Anterior cingulate cortex (tissue), 58 donors: ENCODE measurements at places on chromosomes 1 and 21.
A peak's percentile ranks its signal among the peaks of the same experiment; 100 is the strongest.

DNA sequence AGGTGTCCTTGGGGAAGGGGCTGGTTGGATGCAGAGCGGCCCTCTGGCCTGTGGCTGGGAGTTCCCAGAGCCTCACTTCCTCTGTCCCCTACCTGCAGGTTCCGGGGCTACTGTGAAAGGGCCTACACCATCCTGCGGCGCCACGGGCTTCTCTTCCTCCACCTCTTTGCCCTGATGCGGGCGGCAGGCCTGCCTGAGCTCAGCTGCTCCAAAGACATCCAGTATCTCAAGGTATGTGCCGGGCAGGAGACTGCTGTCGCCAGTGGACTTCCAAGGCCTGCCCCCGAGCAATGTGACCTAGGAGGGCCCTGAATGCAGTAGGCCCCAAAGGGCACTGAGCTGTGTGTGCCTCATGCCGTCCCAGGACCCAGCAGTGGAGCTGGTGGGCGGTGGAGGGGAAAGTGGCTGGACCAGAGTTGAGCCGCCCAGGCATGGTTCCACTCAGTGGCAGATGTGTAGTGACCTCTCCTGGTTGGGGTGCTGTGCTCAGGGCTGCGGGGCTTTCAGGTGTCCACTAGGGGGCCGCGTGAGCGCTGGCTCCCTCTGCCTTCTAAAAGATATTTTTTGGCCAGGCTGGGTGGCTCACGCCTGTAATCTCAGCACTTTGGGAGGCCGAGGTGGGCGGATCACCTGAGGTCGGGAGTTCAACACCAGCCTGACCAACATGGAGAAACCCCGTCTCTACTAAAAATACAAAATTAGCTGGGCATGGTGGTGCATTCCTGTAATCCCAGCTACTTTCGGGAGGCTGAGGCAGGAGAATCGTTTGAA lies 73.4 kb downstream of the PIK3CD start:
- DNase-seq, result no peak

DNA sequence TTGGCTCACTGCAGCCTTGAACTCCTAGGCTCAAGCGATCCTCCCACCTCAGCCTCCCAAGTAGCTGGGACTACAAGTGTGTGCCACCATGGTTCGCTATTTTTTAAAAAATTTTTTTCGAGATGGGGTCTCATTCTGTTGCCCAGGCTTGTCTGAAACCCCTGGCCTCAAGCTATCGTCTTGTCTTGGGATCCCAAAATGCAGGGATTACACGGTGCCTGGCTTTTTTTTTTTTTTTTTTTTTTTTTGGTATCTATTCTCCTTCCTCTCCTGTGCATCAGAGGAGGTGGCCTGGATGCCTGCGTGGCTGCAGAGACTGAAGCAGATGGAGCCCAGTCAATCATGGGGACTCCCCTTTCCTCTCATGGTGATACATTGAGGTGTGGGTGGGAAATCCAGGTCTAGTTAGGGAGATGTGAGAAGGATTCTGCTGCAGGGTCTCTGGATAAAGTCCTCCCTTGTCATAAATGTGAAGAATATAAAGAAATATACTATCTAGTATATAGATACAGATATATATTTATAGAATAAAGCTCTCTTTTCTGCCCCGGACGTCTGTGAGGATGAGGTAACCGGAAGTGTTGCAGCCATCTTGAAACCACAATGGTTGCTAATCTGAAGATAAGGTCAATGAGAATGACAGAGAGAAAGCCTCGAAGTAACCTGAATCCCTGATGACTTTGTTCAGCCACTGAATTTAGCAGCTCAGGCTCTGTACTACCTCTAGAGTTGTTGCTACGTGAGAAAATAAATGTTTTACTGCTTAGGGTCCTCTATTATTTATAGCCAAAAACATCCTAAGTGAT lies 19.5 kb upstream of the RGSL1 start:
- no peak for DNase-seq

GRCh38 chr1:81432654-81433109 lies 368.1 kb upstream of the ADGRL2 start:
- DNase-seq, result no peak

- DNase-seq, result no peak
These were observed 176.3 kb upstream of the ZNHIT6 start for GRCh38 chr1:85884372-85885035.

GRCh38 chr1:232329103-232329813 lies 300.7 kb downstream of the SIPA1L2 start:
- no peak for DNase-seq

DNA sequence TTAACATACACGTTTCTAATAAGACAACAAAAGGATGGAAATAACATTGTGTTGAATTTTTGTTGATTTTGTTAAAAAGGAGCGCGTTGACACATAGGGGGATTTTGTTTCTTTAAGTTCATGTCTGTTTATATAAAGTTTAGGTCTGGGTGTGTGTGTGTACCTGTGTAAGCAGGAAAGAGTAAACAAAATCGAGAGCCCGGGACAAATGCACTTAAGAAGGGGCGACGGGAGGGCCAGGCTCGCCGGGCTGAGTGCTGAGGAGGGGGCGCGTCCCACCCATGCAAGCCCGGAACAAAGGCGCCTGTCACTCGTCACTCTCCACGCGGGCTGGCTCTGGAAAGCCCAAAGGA lies 28.8 kb upstream of the TRIM17 start:
- DNase-seq, result no peak

- no peak for DNase-seq
These were observed 14.8 kb downstream of the ARHGEF11 start for GRCh38 chr1:157030728-157031127.

DNA sequence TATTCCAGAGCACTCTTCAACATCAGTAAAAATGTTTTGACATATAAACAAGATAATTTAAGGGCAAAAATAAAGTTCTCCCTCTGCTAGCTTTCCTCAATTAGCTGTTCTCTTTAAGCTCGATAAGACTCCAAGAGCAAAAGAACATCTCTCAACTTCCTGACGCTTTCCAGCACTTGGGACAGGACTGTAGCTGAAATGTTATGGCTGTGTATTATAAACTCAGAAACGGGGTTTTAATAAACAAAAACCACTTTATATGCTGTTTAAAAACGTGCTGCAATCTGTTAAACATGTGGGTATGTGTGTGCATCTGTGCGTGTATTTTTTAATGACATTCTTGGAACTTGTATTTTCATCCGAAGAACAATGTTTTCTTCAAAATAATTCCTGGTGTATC lies 71.5 kb upstream of the RGS2 start:
- DNase-seq, result no peak

DNA sequence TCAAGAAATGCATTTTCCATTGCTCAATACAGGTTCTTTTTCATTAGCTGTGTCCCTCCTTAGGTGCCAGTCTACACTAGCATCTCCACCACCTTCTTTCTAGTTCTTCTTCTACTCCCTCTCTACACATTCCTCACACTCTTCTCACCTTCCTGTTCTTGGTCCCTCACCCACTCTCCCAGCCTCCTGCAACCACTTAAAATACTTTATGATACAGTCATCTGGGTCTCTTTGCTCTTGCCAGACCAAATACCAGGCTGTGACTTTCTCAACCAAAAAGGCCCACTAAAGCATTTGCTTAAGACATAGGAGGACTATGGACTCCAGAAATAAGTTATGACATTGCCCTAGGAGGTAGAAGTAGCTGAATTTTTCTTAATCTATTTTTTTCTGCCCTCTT lies 35.1 kb downstream of the PIGM start:
- no peak for DNase-seq

DNA sequence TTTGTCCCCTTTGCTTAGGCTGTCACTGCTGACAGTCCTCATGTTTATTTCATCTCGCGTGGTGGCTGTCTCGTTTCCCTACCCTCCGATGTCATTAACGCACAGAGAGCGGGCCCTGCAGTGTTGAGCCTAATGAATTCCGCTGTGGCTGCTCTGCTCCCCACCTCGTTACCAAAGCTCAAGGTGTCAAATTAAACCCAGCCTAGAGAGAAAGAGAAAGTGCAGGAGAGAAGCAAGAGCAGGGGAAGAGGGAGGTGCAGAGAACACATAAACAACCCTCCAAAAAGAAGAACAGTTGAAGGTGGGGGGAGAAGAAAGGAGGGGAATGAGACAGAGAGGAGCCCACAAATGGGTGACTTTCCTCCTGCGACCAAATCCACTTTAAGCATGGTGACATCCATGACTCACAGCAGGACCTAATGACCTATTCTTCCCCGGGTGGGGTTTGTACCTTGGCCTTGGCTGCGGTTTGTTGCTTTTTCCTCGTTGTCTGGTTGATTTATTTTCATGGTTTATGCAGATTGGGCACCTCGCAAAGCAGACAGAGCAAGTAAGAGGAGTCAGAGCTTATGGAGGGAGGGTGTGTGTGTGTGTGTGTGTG lies 92.5 kb downstream of the PBX1 start:
- DNase-seq, result no peak

DNA sequence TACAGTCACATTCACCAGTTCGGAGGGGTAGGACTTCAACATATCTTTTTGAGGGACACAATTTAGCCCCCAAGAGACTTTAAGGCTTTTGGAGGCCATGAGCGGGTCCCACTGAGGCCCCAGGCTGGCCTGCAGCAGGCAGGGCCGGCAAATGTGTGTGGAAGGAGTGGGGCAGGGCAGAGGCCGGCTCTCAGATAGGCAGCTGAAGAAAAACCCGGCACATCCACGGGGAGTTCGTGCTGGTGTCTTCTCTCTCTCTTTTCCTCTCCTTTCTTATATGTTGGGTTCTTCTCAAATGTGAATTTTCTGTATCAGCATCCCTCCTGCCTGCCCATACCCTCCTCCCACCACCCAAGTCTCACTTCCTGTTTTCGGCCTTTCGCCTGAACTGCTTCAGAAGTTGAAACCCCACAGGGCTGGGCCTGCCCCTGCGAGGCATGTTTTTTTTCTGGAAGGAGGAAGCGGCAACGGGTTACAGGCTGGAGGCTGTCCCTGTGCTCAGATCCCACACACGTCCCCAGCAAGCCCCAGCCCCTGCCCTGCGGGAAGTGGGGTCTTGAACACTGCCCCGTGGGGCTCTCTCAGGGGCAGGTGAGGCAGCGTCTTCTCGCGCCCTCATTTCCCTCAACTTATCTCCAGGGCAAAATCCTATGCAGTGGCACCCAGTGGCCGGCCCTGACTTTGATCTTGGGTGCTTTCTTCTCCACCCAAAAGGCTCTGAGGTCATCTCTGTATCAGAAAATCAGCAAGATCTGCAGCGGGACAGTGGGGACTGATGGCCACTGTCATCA lies 9.7 kb upstream of the UMODL1 start:
- DNase-seq, result peak; percentile 18

DNA sequence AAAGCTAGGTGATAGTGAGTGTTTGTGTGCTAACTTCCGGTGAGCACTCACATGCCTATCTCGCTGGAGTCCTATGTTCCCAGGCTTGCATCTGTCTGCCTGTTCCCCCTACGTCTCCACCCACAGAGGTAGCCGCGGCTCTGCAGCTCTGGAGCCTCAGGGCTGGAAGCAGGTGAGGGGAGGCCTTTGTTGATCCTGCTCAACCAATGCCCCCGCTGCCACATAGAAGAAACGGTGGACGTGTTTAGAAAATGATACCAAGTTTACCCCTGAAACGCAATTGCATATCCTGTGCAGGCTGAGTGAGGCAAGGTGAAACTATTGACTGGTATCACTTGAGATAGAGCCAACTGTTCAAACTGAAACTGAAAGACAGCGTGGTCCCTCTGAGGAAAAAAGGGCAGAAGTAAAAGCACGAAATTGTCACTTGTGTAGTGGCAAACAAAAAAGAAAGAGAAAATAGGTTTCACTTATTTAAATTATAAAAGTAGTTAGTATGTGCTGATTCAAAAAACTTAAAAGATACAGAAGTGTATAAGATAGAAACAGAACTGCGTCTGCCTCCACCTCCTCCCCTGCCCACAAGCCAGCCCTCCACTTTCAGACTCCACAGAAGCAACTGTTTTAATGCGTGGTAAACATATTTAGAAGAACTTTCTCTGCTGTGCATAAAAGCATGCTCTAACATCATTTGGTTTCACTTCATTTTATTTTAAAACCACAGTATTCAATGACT lies 38.6 kb upstream of the ETS2 start:
- no peak for DNase-seq

- no peak for DNase-seq
These were observed 51.2 kb downstream of the TPR start for GRCh38 chr1:186323865-186324264.

DNA sequence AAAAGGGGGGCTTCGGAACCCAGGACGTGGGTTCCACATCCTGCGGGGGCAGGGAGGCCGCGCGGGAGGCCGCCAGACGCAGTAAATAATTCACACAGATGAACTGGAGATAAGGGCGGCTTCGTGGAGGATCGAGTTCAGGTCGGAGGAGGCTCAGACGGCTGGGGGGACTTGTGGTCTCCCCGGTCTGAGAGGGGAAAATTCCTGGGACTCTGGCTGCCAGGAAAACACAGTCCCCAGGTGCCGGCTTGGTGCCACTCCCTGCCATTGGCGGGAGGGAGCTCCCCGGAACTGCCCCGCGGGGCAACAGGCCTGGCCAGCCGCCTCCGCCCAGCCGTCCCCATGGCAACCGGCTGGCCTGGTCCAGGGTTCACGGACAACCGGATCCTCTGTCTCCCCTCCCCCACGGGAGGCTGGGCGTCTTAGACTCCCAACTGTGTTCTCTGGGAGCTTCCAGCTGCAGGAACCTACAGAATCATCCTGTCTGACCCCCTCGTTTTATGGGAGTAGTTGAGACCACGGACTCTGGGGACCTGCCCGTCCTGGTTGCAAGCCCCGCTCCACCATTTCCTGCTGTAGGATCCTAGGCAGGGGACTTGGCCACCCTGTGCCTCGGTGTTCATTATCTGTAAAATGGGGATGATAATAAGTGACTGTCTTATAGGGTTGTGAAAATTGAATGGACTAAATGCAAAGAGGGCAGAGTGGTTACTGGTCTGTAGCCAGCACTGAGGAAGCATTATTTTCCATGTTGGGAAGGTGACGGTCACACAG lies 9.6 kb downstream of the CAMK2N1 start:
- DNase-seq, result no peak

GRCh38 chr1:196317535-196318522 lies 290.4 kb downstream of the KCNT2 start:
- no peak for DNase-seq

GRCh38 chr1:30864681-30865080 lies 43.9 kb downstream of the SDC3 start:
- no peak for DNase-seq

- DNase-seq, result no peak
These were observed 16.9 kb downstream of the CTH start for GRCh38 chr1:70427976-70428375.

DNA sequence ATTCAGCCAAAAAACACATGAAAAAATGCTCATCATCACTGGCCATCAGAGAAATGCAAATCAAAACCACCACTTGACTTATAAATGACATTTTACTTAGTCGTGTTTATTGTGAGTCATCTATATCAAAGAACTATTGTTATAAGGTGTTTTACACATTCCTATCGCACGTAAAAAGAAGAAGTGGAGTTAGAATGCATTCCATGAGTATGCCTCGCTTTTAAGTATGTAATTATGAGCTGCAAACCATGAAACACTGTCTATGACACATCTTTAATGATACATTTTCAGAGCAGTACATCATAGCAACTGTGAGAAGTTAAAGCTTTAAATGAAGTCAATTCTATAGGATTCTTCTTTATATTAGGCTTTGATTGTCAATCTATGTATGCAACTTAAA lies 614.3 kb upstream of the ADAMTS5 start:
- no peak for DNase-seq

GRCh38 chr21:19350286-19350685 lies 946.7 kb upstream of the TMPRSS15 start:
- DNase-seq, result no peak

GRCh38 chr1:197126691-197127090 lies 19.8 kb downstream of the ASPM start:
- DNase-seq, result no peak
